ENCODE measurements at places on chromosomes 12 and 14. TPM values are rescaled to one million over a fixed set of nuclear protein-coding genes. Genes with fewer than 3 reads are reported as not detected.

Gene RNASE3
- not detected for total RNA-seq

Gene SIRT4
- total RNA-seq: 2.3 TPM

DNA sequence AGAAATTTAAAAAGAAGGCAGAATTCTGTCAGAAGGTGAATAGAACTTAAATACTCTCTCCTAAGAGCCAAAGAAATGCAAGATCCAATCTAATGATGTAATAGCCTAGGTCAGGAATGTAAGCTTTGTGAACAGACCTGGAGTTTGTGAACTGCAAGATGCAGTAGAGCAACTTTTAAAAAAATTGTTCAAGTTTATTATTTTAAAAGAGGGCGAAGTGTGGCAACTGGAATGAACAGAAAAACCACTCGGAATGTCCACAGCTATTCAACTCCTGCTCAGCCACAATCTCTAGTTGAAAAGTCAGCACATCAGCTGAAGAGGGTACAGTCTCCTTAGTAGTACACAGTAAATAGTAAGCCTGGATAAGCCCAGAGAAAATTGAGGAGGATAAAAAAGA lies 228.8 kb downstream of the PPFIA2 start:
- no peak overlapping the region for H3K4me3 ChIP-seq
- no peak overlapping the region for H3K27ac ChIP-seq
- DNase-seq: no peak
- no peaks in the 10 kb centered on the region for H3K4me1 ChIP-seq
- H3K36me3 ChIP-seq: no peaks in the 10 kb centered on the region
- no peaks in the 10 kb centered on the region for H3K27me3 ChIP-seq

- H3K36me3 ChIP-seq: no peaks in the 10 kb centered on the region
- H3K4me3 ChIP-seq: no peak overlapping the region
- peaks cover 7% of the 10 kb centered on the region for H3K27me3 ChIP-seq
- H3K27ac ChIP-seq: no peak overlapping the region
- DNase-seq: no peak
Observed at GRCh38 chr14:54174457-54174856, 217.8 kb upstream of the BMP4 start.

DNA sequence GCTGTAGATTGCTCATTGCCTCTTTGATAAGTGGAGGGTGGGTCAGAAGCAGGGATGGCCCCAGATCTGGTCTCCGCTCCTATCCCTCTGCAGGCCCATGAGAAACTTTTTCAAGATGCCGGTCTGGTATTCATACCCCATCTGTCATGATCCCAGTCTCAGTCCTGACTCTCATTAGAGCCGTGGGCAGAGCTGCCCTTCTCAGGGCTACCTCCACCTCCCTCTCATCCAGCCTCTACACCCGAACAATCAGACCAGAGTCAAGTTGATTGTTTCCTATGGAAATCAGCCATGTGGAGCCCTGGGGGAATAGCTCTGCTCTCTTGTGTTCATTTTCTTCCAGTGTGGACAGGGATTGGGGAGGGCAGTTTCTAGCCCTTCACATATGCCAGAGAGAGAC lies 45.8 kb downstream of the NEUROD4 start:
- no peaks in the 10 kb centered on the region for H3K27me3 ChIP-seq
- H3K27ac ChIP-seq: no peak overlapping the region
- DNase-seq: no peak

Measured in esophagus muscularis mucosa (tissue), 4 donors.